ENCODE measurements at places on chromosomes 7 and 10.

GRCh38 chr7:45061806-45062425 lies 26.9 kb downstream of the NACAD start:
- no peak for DNase-seq

DNA sequence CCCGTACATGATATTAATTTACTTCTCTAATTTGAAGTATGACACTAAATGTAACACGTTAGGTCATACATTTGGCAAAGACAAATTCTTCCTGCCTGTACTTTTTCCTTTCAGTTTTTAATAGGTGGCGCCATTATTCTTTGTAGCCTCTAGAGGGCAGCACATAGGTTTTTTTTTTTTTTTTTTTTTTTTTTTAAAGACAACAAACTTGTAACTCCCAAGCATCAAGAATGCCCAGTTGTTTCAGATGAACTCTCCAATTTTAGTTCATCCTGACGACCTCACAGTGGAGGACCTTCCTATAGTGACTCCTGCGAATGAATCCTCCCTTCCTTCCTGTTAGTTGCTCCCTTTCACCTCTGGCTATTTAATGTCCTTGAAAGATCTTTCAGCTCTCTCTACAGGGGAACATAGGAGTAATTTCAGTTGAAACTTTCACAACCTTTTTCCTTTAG lies 139.3 kb upstream of the HDAC9 start:
- no peak for DNase-seq

- DNase-seq, result no peak
Observed at GRCh38 chr10:50384238-50384637, 132.9 kb upstream of the ASAH2 start.

GRCh38 chr7:7565746-7566650 lies 686 bp upstream of the MIOS start:
- peak; percentile 14 for DNase-seq

- DNase-seq, result no peak
Observed at GRCh38 chr7:107559864-107560263, 3.9 kb downstream of the COG5 start.

GRCh38 chr10:78465431-78465830 lies 431.8 kb downstream of the RPS24 start:
- no peak for DNase-seq

DNA sequence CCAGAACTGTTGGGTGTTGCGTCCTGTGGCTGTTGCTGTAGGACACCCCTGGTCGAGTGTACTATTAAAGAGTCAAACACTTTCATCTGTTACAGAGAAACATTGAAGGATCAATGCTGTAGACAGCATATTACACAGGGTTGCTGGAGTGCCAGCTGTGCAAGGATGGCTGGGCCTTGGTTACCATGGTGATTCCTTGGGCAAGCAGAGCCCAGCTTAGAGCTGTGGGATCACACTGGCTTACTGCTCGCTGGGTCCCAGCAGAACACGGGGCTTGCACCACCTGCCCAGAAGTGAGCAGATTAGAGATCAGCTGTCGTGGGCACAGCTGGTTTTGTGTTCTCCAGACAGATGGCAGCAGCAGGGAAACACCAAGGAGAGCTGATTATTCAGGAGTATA lies 76.0 kb downstream of the GPR141 start:
- no peak for DNase-seq

DNA sequence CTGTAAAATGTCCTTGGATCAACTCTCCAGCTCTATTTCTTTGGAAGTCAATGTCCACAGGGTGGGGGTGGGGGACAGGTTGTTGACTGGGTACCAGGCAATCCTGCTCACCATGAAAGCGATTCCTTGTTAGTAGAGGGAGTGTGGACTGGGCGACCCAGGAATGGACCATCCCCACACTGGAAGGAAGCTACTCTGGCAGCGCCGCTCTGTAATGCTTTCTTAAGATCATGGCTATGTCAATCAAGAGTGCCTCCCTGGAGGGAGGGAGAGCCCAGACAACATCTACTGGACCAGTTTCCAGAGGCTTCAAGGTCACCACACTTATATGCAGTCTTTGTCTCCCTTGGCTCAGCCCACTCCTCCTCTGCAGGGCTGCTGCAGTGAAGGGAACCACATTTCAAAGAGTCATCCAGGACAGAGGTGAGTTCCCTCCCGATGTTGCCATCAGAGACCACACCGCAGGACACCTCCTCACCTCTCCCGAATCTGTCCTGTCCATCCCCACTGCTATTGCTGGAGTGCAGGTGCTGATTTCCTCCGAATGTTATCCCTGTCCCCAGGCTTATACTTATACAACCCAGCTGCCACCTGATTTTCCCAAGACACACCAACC lies 6.9 kb downstream of the GIMAP5 start:
- DNase-seq, result no peak

GRCh38 chr10:104028823-104029520 lies 56.7 kb downstream of the COL17A1 start:
- DNase-seq, result no peak

- DNase-seq, result peak; percentile 5
Observed at GRCh38 chr7:118183428-118183785, 557 bp upstream of the LSM8 start.

DNA sequence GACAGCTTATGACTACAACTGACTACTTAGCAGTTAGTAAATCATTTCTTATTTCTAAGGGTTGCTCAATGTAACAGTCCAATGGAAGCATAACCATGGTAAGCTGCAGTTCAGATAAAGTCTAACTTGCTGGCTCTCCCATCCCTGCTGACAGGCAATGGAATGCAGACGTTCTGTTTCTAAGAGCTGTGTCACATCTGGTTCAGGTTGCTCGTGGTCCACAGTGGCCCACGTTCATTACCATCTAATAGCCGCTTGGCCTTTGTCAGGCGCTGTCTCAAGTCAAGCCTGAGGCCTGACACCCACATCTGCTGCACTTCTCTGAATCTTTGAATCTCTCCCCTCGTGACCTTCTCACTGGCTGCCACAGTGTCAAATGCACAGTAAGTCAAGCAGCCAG lies 240.8 kb downstream of the FGFR2 start:
- DNase-seq, result no peak

- DNase-seq, result no peak
Observed at GRCh38 chr7:29282819-29283414, 88.3 kb downstream of the CHN2 start.
